ENCODE measurements at places on chromosomes 5 and 9.

DNA sequence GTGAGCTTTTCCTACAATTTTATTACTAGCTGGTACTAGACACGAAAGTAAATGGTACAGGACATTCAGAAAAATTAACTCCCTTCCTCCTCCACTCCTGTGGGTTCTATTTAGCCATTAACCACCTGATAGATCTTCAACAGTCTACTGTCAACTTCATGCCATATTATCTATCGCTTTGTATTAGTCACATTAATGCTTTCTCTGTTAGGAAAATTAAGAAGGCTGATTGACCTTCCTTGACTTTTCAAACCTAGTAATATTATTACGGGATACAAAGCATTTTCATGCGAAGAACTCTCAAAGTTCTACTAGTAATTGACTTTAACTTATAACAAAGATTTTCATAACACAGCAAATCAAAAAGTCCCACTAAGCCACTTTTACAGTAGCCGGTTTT lies 1.2 kb downstream of the TEX10 start:
- no peak for DNase-seq

DNA sequence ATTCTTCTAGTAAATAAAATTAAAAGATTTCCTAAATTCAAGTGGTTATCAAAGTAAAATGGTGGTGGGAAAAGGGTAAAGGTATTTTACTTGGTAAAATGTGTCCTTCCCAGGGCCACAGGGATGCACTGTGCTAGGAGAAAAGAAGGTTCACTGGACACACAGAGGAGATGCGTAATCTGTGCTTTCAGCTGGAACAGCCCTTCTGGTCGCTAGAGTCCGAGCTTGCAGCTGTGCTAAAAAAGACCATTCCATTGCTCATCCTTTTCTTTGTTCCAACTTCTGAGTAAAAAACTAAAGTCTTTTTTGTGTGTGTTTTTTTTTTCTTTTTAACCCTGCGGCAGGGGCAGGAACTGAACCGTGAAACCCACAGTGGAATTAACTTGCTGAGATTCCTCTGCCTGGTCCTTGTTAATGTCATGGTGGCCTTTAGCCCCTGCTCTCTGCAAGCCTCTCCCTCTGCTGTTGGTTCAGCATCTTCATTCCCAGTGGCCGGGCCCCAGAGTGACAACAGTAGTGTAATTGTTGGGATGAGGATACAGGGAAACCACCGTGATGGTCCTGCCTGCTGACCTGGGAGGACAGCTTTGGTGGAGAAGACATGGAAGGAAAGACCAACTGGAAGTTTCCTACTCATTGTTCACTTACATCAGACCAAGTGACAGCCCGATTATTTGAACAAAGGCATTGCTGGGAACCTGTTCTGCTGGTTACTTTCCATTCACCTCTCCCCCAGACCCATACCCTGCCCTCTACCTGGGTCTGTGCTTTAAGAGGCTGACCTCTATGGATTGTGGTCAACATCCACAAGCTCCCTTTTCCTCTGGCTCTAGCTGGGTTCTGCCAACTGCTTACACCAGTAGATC lies 31.9 kb upstream of the FSTL4 start:
- no peak for DNase-seq

DNA sequence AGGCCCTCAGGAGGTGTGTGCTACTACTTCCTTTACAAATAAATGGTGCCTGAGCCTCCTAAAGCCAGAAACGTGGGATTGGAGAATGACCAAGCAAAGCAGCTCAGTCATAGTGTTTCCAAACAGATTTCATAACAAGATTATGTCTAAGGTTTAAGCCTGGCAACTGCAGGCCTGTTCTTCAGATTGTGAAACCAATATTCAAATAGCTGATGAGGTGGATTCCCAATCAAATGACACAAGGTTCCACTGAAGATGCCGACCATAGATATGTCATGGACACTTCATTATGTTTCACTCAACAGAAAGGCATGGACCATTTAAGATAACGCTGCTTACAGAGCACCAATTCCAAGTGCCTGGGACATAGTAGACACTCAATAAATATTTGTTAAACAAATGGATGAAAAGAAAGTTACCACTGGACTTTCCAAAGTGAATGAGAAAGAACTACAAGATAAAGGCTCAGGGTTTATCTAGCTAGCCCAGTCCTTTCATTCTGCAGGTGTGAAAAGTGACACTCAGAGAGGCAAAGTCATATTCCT lies 189.5 kb downstream of the ACTL7B start:
- DNase-seq: peak; percentile 68

DNA sequence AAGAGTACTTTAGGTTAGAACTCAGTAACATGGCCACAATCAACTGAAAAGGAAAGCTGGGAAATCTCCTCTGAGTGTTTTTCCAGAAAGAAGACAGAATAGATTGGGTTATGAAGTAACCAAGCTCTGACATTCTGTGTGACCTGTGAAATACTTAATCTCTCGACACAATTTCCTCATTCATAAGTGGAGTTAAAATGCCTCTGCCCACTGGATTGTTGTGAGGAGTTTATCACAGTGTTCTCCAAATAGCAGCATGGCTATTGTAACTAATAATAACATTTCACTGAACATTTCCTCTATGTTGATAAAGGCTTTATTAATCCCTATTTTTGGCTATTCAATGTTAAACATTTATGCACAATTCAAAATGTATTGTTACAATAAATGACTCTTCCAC lies 311.0 kb downstream of the GABRB2 start:
- no peak for DNase-seq

GRCh38 chr5:100311806-100312205 lies 223.4 kb upstream of the FAM174A start:
- no peak for DNase-seq

DNA sequence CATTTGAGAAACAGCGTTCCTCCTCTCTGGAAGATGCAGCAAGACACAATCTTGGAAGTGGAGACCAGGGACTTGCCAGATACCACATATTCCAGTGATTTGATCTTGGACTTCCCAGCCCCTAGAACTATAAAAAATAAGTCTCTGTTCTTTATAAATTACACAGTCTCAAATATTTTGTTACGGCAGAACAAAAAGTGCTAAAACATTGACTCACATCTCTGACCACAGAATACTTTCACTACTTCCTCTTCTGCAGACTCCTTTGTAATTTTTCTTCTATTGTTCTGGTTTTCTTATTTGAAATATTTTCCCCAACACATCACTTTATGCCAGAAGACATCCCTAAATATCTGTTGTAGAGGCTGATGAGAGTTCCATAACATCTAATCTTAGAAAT lies 706.1 kb upstream of the CDH18 start:
- no peak for DNase-seq

GRCh38 chr9:73038089-73038509 lies 85.2 kb upstream of the ALDH1A1 start:
- peak; percentile 45 for DNase-seq

- DNase-seq: peak; percentile 84
Measured at GRCh38 chr9:93116072-93116961, 17.7 kb downstream of the NINJ1 start.

GRCh38 chr5:39284552-39284951 lies 65.2 kb upstream of the FYB1 start:
- DNase-seq: peak; percentile 22

GRCh38 chr9:134320126-134320867 lies 6.0 kb upstream of the RXRA start:
- no peak for DNase-seq

DNA sequence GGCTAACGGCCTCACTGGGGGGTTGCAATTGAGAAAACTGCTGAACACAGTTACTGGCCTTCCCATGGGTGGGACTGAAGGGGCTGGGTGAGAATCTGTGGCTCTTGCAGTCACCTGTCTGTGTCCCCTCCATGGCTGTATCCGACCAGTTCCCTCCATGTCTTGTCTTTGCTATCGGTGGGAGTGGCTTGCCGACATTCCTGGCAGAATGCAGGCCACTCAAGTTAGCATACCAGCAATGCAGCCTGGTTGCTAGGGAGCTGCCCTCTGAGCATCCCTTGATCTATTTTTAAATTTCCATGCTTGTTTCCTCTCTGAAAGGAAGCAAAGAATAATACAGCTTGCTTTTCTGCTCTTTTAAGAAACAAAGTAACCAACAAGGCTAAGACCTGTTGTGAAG lies 1509.7 kb upstream of the WWC1 start:
- no peak for DNase-seq

DNA sequence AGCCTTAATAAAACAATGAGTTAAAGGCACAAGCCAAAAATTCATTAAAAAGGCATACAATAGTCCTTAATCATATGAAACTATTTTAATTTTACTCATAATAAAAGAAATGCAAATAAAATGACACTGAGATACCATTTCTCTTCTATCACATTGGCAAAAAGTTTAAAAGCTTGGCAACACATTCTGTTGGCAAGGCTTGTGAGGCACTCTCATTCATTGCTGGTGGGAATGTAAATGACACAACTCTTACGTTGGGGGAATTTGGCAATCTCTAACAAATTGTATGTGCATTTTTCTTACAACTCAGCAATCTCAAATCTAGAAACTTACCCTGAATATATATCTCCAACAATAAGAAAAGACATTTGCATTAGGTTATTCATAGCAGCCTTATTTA lies 111.6 kb downstream of the PRELID2 start:
- no peak for DNase-seq

- no peak for DNase-seq
Measured at GRCh38 chr9:128362774-128363173, 8.4 kb upstream of the URM1 start.

GRCh38 chr5:87268126-87268969 lies 665 bp downstream of the RASA1 start:
- peak; percentile 30 for DNase-seq

DNA sequence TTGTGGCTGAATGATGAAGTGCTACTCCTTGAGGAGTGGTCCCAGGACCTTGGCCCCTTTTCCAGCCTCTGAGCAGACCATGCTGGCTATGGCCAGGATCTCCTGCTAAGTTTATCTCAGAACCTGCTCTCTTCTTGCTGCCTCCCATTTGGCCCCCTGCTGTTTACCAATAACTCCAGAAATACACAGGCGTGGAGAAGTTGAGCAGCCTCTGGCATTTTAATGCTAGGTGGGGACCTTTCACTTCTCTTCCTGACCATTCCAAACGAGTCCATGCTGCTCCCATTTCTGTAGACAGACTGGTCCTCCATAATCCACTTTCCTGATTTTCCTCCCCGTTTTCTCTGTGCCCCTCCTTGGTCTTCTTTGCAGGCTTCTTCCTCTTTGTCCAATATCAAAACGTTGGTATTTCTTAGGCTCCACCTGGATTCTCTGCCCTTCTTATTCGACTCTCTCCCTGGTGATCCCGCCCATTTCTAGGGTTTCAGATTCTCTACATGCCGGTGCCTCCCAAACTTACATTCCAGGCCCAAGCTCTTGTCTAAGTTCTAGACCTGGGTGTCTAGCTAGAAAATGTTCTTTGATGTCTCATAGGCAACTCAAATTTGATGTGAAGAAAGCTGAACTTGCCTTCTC lies 33.4 kb upstream of the TNFAIP8 start:
- no peak for DNase-seq

DNA sequence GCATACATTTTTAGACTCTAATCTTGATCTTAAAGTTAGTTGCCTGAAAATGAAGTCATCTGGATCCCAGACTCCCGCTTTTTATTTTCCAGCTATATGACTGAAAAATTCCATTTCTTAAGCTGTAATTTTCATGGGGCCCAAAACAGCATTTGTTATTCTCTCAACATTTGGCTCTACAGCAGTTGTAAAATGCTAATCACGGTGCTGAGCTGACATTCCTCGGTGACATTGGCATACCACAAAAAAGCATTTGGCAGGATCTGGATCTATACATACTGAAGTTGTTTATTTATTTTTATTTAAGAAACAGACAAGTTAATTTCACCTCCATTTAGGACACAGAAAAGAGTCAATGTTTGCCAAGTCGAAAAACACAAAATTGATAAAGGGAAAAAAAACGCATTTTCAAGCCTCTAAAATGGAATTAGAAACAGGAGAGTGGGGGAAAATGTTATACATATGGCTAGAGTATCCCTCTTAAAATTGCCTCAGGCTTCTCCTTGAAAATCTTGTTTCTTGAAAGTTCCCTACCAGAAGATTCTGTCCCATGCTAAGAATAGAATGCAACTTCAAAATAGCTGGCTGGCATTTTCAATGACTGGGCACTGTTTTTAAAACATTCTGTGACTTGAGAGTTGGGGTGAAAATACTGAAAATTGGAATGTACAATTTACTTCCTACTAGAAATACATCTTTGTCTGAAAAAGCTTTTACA lies 207.5 kb upstream of the TBCA start:
- DNase-seq: no peak

GRCh38 chr9:8265281-8265680 lies 465.7 kb upstream of the DMAC1 start:
- DNase-seq: no peak

- DNase-seq: no peak
Measured at GRCh38 chr5:179345183-179345432, 153 bp downstream of the ADAMTS2 start.

All from HepG2 (cell line).